ENCODE measurements at places on chromosomes 1 and 21.

- no peaks in the 10 kb centered on the region for H3K4me1 ChIP-seq
- H3K27ac ChIP-seq, result no peak overlapping the region
- no peaks in the 10 kb centered on the region for H3K27me3 ChIP-seq
- H3K36me3 ChIP-seq, result no peaks in the 10 kb centered on the region
These were observed 12.8 kb upstream of the CD53 start for GRCh38 chr1:110860174-110860573.

GRCh38 chr1:231781892-231782291 lies 155.3 kb downstream of the DISC1 start:
- no peaks in the 10 kb centered on the region for H3K36me3 ChIP-seq
- no peak for DNase-seq
- no peak overlapping the region for H3K27ac ChIP-seq
- no peak overlapping the region for H3K4me3 ChIP-seq
- H3K4me1 ChIP-seq, result peaks cover 7% of the 10 kb centered on the region

GRCh38 chr1:226653311-226653921 lies 85.7 kb downstream of the ITPKB start:
- no peak overlapping the region for H3K27ac ChIP-seq
- H3K36me3 ChIP-seq, result no peaks in the 10 kb centered on the region
- peaks cover 16% of the 10 kb centered on the region for H3K4me1 ChIP-seq
- H3K4me3 ChIP-seq, result no peak overlapping the region
- no peaks in the 10 kb centered on the region for H3K27me3 ChIP-seq
- no peak for DNase-seq

DNA sequence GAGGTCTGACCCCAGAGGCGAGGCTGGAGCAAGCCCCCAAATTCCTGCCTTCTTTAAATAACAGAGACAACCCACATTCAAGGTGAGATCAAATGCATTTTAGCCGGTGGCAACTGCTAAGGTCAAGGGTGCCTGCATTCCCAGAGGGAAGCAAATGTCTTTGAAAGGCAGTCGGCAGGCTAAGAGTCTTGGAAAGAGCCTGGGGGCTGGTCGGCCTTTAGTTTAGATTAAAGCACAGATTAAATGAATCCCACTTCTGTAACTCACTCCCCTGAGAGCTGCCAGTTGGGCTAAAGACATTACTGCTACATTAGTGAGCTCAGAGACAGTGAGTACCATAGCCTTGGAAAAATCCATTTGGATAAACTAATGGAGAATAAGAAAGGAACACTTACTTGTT lies 59.2 kb downstream of the HTR6 start:
- DNase-seq, result no peak
- no peak overlapping the region for H3K27ac ChIP-seq
- H3K4me1 ChIP-seq, result no peaks in the 10 kb centered on the region
- H3K36me3 ChIP-seq, result no peaks in the 10 kb centered on the region
- no peak overlapping the region for H3K4me3 ChIP-seq

DNA sequence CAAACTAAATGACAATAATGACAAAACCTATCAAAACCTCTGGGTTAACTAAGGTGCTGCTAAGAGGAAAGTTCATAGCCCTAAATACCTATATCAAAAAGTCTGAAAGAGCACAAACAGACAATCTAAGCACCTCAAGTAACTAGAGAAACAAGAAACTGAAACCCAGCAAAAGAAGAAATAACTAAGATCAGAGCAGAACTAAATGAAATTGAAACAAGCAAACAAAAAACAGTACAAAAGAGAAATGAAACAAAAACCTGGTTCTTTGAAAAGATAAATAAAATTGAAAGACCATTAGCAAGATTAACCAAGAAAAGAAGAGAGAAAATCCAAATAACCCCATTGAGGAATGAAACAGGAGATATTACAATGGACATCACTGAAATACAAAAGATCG lies 44.8 kb upstream of the KIAA0040 start:
- no peaks in the 10 kb centered on the region for H3K4me1 ChIP-seq
- DNase-seq, result no peak
- H3K27ac ChIP-seq, result no peak overlapping the region
- no peaks in the 10 kb centered on the region for H3K27me3 ChIP-seq
- no peaks in the 10 kb centered on the region for H3K36me3 ChIP-seq

GRCh38 chr1:77687519-77687906 lies 5.1 kb upstream of the ZZZ3 start:
- H3K4me1 ChIP-seq, result peaks cover 6% of the 10 kb centered on the region
- H3K27me3 ChIP-seq, result no peaks in the 10 kb centered on the region
- H3K27ac ChIP-seq, result no peak overlapping the region
- no peak for DNase-seq

GRCh38 chr1:38615680-38616079 lies 243.9 kb downstream of the RRAGC start:
- no peaks in the 10 kb centered on the region for H3K27me3 ChIP-seq
- no peaks in the 10 kb centered on the region for H3K36me3 ChIP-seq
- no peak overlapping the region for H3K4me3 ChIP-seq
- no peak overlapping the region for H3K27ac ChIP-seq
- no peak for DNase-seq

DNA sequence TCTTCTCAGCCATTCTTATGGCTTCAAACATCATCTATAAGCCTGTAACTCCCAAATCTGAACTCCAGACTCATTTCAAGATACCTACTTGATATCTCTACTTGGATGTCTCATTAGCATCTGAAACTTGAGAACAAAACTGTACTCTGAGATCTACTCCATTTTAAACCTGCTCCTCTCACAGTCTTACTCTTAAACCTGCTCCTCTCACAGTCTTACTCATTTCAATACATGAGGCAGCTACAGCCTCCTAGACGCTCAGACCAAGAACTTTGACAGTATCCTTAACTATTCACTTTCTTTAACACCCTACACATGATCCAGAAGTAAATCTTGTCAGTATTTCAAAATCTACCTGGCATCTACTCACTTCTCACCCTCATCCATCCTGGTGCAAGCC lies 54.3 kb downstream of the NBPF6 start:
- H3K36me3 ChIP-seq, result no peaks in the 10 kb centered on the region
- H3K27ac ChIP-seq, result no peak overlapping the region
- H3K27me3 ChIP-seq, result no peaks in the 10 kb centered on the region

GRCh38 chr1:206469933-206470691 lies at the start of gene IKBKE:
Gene IKBKE (plus strand): TSS chr1:206470476. CDS start chr1:206473228, 2,752 bp downstream.
- H3K4me1 ChIP-seq, result peaks cover 16% of the 10 kb centered on the region
- no peaks in the 10 kb centered on the region for H3K36me3 ChIP-seq
- H3K27ac ChIP-seq, result peak within 1 kb of the TSS; percentile 54
- peak within 1 kb of the TSS; percentile 44 for H3K4me3 ChIP-seq
- DNase-seq, result no peak

GRCh38 chr21:42839271-42840231 lies 39.8 kb downstream of the WDR4 start:
- peak; percentile 54 for DNase-seq
- peaks cover 32% of the 10 kb centered on the region for H3K36me3 ChIP-seq
- H3K4me3 ChIP-seq, result no peak overlapping the region
- no peak overlapping the region for H3K27ac ChIP-seq

DNA sequence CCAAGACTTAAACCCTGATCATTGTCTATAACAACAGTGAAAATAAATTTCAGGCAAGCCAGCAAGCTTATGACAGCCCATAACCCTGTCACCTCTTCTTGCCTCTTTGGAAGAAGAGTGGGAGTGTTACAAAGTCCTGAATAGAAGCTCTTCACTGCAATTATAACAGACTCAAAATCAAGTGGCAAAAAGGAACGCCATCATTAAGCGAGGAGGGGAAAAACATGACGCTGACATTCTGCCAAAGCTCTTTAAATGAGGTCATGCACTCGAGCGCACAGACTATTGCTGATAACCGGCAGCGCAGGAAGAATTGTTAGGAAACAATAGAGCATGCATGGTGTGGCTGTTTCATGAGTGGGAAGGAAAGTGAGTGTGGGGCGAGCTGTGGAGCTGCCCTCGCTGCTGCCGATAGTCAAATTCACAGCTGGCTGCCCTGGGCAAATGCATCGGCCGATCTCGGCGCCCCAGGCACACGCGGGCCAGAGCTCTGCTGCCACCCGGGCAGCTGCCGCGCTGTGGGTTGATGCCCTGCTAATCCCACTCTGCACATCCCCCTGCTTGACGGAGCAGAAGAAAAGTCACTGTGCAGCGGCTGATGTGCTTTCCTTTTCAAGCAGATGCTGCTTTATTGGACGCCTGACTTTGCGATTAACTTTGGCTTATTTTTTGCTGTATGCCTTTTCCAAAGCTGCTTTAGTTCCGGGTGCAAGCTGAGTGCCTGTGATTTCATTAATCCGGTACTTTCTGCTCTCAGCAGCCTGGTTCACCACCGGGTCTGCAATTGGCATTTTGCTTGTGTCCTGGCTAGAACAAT lies 102.4 kb upstream of the ST6GALNAC5 start:
- H3K4me1 ChIP-seq, result no peaks in the 10 kb centered on the region
- DNase-seq, result no peak
- no peak overlapping the region for H3K4me3 ChIP-seq
- no peaks in the 10 kb centered on the region for H3K36me3 ChIP-seq

DNA sequence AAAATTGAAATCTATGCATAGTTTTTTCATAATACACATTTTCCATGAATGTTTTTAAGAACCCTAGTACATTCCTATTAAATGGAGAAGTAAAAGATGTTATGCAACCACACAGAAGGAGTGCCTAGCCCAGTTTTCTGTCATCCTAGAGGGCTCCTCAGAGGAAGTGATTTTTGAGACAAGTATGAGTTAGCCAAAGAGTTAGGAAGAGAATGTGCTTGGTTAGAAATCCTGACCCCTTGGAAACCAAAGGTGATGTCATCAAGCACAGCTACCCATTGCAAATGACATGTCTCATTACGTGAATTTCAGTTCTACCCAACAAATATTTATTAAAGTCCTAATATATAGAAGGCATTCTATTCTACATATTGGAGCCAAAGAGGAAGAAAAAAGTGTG lies 88.9 kb upstream of the TNFSF4 start:
- no peaks in the 10 kb centered on the region for H3K36me3 ChIP-seq
- no peak overlapping the region for H3K4me3 ChIP-seq
- no peaks in the 10 kb centered on the region for H3K4me1 ChIP-seq
- no peaks in the 10 kb centered on the region for H3K27me3 ChIP-seq

GRCh38 chr1:96865731-96866685 lies 144.4 kb downstream of the PTBP2 start:
- peak overlapping the region; percentile 50 for H3K27ac ChIP-seq
- H3K27me3 ChIP-seq, result no peaks in the 10 kb centered on the region
- H3K36me3 ChIP-seq, result no peaks in the 10 kb centered on the region
- no peak overlapping the region for H3K4me3 ChIP-seq

DNA sequence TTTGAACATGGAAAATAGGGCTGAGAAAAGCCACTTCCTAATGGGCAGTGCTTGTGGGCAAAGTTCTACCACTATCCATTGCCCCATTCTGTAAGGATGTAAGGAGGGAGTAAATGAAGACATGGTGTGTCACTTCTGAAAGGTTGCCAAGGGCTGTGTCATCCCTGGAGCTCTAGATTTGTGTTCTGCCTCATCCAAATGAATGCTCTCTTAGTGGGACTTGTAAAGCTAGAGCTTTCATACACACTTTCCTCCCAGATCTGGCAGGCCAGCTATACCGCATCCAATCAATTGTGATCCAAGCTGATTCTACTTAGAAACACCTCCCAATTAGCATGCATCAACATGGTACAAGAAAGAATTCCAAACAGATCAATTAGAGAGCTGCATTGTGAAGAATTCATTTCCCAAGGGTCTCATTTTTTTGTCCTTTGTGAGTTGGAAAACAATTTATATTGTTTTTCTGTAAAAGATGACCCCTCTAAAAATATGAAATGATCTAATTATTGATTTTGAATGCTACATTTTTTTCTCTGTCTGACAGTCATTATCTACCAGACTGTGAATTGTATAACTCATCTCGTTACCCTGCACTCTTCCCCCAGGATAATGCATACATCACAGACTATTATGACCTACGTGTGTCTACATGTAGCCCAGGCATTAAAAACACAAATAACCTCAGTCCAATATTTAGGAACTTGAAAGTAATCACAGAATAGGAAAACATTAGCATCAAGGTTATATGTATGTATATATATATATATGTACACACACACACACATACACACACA lies 117.1 kb upstream of the DUSP10 start:
- H3K27ac ChIP-seq, result no peak overlapping the region
- no peaks in the 10 kb centered on the region for H3K36me3 ChIP-seq
- H3K4me3 ChIP-seq, result no peak overlapping the region

- H3K4me1 ChIP-seq, result no peaks in the 10 kb centered on the region
- no peak for DNase-seq
- no peaks in the 10 kb centered on the region for H3K27me3 ChIP-seq
- no peak overlapping the region for H3K4me3 ChIP-seq
- no peak overlapping the region for H3K27ac ChIP-seq
These were observed 206.9 kb upstream of the PLD5 start for GRCh38 chr1:242731446-242731845.

DNA sequence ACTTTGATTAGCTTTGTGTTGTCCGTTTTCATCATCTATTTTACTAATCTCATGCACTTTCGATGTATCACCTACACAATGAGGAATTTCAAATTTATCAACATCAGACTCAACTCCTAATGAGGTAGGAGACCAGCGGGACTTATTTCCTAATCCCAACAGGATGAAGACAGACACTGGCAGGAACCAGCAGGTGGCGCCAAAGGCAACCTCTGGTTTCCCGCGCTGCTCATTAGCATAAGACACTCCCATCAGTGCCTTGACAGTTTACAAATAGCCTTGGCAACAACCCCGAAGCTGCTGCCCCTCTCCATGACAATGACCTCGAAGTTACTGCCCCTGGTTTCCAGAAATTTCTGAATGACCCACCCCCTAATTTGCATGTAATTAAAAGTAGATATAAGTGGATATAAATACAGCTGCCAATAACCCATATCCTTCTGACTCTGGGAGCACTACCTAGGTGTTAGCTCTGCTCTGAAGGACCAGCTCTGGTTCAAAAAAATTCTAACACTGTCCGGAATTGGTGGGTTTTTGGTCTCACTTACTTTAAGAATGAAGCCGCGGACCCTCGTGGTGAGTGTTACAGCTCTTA lies 974.8 kb downstream of the ADGRL2 start:
- no peaks in the 10 kb centered on the region for H3K36me3 ChIP-seq
- DNase-seq, result no peak
- H3K27me3 ChIP-seq, result no peaks in the 10 kb centered on the region
- no peak overlapping the region for H3K4me3 ChIP-seq
- H3K27ac ChIP-seq, result no peak overlapping the region
- no peaks in the 10 kb centered on the region for H3K4me1 ChIP-seq

- no peaks in the 10 kb centered on the region for H3K36me3 ChIP-seq
- no peaks in the 10 kb centered on the region for H3K4me1 ChIP-seq
- no peak overlapping the region for H3K4me3 ChIP-seq
- no peak for DNase-seq
- no peak overlapping the region for H3K27ac ChIP-seq
These were observed 74.2 kb upstream of the NEK7 start for GRCh38 chr1:198082576-198082975.

- H3K4me1 ChIP-seq, result peaks cover 4% of the 10 kb centered on the region
- H3K36me3 ChIP-seq, result peaks cover 16% of the 10 kb centered on the region
- peak overlapping the region; percentile 72 for H3K4me3 ChIP-seq
- peak overlapping the region; percentile 60 for H3K27ac ChIP-seq
These were observed 690 bp downstream of the C1orf216 start for GRCh38 chr1:35717911-35718476.

DNA sequence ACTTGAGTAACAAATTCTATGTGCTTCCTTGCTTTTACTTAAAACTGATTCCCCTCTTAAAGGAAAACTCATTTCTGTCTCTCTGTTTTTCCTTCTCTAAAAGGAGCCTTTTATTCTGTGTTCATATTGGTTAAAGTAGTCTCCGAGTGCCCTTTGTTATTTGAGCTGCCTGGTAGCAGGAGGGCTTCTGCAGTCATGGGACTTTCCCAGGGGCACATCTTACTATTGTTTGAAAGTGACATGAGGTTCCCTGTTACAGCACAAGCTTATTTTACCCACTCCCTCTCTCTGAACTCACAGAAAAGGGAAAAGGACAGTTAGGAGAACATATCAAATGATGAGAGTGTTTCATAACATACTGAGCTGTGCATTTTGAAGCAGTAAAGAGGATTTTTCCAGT lies 58.1 kb upstream of the ANGPTL1 start:
- no peak overlapping the region for H3K4me3 ChIP-seq
- no peaks in the 10 kb centered on the region for H3K27me3 ChIP-seq
- H3K36me3 ChIP-seq, result no peaks in the 10 kb centered on the region
- H3K4me1 ChIP-seq, result no peaks in the 10 kb centered on the region
- DNase-seq, result no peak
